Neural cell (in vitro differentiated cells): ENCODE measurements at places on chromosomes 1 and 21. TPM values are rescaled to one million over a fixed set of nuclear protein-coding genes. Genes with fewer than 3 reads are reported as not detected.

The RGS18 gene
- polyA plus RNA-seq = not detected in 2 replicates

The MIXL1 gene
- not detected in 2 replicates for polyA plus RNA-seq

The TEDDM1 gene
- polyA plus RNA-seq = not detected in 2 replicates

The KCNJ9 gene
- 8.0 and 9.8 TPM in 2 replicates for polyA plus RNA-seq

The SPATA21 gene
- 0.15 and 0.68 TPM in 2 replicates for polyA plus RNA-seq

The MXRA8 gene
- polyA plus RNA-seq = 0.92 and 1.7 TPM in 2 replicates

The SYT11 gene
- 122 and 127 TPM in 2 replicates for polyA plus RNA-seq
